ENCODE measurements at places on chromosomes 4 and X.

DNA sequence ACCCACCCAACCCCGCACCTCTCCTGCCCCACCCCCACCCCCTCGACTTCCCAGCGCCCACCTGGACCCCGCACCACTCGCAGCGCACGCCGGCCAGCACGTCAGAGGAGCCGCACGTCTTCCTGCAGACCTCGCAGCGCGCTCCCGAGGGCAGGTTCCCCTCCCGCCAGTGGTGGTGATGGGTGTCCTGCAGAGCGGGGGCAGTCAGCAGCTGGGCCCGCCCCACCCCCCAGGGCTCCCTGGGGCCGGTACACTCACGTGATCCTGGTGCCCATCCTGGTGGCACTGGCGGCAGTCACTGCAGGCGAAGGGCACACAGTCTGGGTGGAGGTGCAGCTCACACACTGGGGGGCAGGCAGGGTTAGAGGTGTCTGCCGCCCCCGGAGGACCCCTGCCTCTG, 5.1 kb downstream of the DGKQ start:
- DNase-seq: no peak

DNA sequence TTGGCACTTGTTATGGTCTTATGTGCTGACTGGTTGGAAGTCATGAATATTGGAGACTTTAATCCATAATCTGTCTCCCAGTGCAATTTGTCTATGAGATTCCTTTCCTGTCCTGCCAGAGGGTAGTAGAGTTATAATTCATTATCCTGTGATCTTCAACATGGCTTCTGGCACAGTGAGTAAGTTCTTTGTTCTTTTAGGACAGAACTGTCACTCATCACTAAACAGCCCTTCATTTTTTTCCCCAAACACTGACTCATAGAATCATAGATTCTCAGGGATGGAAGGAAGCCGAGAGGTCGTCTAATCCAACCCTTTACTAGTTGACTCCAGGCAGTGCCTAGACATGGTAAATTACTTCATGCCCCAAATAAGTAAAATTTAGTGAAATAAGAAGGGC, 78.4 kb downstream of the LUZP4 start:
- DNase-seq: no peak

DNA sequence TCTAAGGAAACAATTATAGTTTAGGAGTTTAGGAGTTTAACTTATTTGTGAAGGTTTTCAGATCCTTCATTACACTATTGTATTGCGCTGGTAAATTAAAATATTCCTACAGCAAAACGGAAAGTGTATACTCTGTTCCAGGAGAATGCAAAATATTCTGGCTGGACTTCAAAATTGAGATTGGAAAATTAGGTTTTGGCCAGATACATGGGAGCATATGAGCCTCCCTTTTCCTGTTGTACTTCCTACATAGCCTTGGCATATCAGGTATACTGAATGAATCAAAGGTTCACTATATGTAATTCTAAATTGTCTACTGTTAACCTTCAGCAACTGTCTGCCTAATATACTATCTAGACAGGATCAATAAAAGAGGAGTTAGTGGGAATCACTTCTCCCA, 25.2 kb upstream of the GRIA2 start:
- no peak for DNase-seq

DNA sequence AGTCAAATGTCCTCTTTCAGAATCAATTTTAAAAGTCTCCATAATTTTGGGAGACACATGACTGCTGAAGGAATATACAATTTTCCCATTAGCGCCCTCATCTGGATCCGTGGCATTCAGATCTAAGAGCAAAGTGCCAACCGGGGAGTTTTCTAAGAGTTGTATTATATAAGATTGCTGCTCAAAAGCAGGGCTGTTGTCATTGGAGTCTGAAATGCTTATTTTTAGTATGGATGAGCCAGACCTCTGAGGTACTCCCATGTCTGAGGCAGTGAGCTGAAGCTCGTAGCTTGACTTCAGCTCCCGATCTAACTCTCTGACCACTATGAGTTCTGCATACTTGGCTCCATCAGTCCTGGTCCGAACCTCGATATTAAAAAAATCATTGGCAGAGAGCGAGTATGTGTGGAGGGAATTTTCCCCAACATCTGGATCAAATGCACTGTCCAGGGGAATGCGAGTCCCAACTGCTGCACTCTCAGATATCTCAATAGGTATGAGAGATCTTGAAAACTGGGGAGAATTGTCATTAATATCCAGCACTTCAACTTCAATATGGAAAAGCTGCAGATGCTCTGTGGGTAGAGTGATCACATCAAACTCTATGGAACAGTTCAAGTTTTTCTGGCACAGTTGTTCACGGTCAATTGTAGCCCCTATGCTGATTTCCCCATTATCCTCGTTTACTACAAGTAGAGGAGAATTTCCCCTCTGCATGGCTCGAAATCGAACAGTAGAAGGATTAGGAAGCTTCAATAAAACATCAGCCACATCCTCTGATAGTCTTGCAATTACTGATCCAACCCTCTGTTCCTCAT, 917 bp downstream of the PCDH18 start:
- DNase-seq: no peak

All from activated CD8-positive, alpha-beta memory T cell treated with anti-CD3 and anti-CD28 coated beads for 48 hours (primary cell).